ENCODE measurements at places on chromosomes 2 and 18.

DNA sequence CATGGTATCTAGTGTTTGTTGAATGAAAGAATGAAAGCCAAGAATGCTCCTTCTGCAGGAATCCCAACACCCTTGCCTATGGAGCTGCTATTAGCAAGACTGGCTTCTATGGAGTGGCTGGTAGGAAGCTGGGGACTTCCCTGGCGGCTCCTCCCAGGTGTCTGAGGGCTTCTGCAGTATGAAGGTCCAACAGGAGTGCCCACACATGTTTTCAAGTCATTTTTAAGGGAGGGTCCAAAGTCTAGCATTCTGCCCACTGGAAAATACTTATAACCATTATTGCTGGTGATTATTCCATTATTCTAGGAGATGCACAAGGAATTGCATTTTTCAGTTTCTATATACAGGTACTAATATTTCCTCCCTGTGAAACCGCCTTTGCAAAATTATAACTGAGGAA, 21.9 kb upstream of the NPC1 start:
- no peak for DNase-seq

DNA sequence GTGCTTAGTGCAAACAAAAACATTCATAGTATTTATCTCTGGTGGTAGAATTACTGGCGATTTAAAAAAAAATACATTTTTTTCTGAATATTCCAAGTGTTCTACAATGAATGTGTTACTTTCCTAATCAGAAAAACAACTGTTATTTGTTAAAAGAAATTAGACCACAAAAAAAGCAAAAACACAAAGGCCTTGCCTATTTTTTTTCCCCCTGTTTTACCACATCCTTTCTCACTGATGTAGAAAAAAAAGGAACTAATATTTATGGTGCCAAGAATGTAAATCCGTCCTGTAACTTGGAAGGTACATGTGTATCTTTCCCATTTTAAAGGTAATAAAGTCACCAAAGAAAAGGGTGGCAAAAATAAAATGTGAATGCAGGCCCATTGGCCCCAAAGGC, 28.4 kb upstream of the MGAT4A start:
- no peak for DNase-seq

DNA sequence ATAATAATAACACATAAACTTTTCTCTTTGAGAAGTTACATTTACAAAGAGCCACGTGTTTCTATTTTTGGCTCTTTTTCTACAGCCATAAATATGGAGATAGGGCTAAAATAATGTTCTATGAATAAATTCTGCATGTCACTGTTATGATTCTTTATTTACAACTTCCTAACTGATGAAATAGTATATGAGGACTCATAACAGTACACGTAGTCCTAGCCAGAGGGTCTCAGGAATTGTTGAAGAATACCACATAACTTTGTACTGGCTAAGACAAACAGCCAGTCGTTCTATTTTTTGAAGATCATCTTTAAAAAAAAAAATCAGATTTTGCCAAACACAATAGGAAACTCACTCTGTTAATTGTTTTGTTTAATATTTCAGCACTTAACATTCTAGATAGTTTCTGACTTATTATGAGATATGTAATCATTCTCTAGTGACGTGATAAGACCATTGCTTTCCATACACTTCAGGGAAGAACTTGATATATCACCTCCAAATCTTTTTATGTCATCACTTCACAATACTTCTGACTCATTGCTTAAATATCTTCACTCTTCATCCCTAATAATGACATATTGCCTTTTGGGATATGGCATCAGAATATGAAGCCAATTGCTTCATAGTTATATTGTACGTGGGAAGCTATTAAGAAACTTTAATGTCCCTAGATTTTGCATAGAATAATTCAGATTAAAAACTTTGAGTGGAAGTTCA, 256.1 kb downstream of the XIRP2 start:
- no peak for DNase-seq

DNA sequence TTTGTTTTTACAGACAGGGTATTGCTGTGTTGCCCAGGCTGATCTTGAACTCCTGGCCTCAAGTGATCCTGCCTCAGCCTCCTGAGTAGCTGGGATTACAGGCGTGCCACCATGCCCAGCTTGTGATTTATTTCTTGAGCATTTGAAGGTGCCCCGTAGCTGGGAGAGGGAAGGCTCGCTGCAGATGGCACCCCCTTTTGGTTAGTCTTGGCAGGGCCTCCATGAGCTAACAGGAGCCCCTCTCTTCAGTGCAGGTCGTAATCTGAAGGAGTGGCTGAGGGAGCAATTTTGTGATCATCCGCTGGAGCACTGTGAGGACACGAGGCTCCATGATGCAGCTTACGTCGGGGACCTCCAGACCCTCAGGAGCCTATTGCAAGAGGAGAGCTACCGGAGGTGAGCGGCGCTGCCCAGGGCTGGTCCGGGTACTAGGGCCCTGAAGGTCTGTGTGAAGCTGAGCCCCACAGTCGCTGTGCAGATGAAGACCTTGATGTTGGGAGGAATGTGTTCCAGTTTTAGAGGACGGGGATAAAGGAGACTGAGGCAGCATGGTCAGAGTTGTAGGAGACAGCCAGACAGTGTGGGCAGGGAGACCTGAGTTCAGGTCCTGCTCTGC, 6.7 kb downstream of the ASB1 start:
- DNase-seq: no peak

- DNase-seq: no peak
Measured at GRCh38 chr18:49304751-49305150, 155.7 kb downstream of the DYM start.

DNA sequence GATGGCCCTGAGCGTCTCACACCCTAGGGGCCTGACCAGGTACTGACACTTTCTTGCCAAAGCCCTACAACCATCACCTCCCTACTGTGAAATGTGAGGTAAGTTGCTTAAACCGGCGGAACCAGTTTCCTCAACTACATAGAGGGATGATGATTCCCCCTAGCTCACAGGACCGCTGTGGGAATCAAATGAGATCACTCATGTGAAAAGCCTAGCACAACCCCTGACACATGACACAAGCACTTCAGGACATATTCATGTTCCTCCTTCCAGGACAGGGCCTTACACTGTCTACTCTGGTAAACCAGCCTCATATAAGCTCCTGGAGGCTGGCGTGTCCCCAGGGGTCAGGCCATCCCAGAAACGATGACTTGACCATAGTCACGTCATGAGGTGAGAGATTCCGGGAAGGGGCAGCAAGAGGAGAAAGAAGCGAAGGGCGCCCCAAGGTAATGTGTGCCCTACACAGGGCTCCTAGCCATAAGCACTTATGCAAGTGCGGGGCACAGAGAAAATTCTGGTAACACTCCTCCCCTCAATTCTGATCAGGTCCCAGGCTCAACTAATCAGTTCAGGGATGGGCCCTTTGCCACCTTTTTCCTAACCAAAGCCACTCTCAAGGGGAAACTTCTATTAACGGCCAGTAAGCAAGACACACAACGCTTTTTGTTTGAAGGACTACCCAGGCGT, 49.5 kb downstream of the C2orf42 start:
- DNase-seq: no peak

GRCh38 chr18:48670751-48671560, 132.1 kb downstream of the CTIF start:
- no peak for DNase-seq

GRCh38 chr18:79217979-79218604, 148.9 kb downstream of the ATP9B start:
- no peak for DNase-seq

- DNase-seq: no peak
Measured at GRCh38 chr18:61991836-61992235, 99.0 kb upstream of the RNF152 start.

DNA sequence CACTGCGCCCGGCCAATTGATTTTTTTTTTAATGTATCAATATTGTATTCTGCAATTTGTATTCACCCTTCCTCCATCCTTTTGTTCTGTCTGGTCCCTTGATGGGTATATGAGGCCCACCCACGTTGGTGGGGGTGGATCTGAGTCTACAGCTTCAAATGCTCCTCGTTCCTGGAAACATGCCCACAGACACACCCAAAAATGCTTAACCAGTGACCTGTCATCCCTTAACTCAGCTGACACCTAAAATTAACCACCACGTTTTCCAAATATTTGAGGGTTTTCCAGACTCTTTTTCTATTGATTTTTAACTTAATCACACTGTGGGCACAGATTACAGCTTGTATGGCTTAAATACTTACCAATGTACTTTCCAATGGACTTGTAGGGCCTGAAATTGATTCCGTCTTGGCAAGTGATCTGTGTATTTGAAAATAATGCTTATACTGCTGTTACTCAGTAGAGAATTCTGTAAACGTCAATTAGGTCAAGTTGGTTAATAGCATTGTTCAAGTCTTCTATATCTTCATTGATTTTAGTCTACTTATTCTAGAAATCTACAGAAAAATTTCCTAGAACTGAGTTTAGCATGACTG, 34.4 kb upstream of the CYP27C1 start:
- no peak for DNase-seq

GRCh38 chr18:62442391-62442790, 80.4 kb upstream of the ZCCHC2 start:
- no peak for DNase-seq

DNA sequence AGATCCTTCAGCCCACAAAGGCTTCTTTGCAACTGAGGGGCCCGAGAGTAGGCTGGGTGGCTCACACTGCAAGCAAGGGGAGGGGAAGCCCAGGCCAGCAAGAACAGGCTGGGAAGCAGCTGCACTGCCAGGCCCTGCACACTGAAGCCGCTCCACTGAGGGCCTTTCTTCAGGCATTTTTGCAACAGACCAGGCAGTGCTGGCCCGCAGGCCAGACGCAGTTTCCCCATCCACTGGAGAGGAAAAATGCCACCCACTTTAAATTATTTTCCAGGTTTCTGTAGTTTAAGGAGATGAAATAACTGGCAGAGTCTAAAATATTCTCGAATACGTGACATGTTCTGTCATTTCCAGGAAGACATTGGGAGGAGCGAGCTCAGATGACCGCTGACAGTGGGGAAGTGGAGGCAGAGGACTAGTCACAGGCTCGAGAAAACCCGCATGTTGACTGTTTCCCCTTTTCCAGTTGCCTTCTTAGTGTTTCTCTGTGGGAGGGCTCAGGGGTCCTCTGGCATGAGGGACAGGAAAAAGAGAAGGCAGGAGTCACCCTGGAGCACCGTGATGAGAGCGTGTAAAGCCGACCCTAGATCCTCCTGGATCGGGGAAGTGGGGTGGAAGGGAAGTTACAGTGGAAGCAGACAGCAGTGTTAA, 53.3 kb upstream of the B3GNT7 start:
- no peak for DNase-seq

- DNase-seq: no peak
Measured at GRCh38 chr2:38098421-38099098, 22.6 kb upstream of the CYP1B1 start.

- no peak for DNase-seq
Measured at GRCh38 chr2:136308611-136309010, 190.7 kb upstream of the CXCR4 start.

DNA sequence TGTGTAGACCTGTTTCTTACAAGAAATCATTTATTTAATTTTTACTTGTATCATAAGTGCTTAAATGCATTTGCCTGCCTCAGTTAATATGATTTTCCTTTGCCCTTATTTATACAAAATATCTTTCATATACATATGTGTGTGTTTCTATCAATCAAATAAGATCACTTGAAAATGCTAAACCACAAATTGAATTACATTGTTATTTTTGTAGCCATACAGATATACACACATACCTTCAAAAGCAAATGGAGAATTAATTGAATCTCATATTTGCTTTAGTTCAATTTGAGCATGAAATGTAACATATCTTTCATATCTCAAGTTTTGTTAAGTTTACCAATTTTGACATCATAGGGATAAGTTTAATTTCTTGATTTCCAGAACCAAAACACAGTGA, 755.8 kb upstream of the PIK3C3 start:
- no peak for DNase-seq

GRCh38 chr2:54675738-54676137, 47.7 kb upstream of the EML6 start:
- no peak for DNase-seq

- no peak for DNase-seq
Measured at GRCh38 chr2:236341067-236341466, 76.9 kb upstream of the ASB18 start.

- DNase-seq: no peak
Measured at GRCh38 chr2:219274361-219274921, 4.7 kb upstream of the DNAJB2 start.

GRCh38 chr2:119114266-119114665, 44.3 kb downstream of the C1QL2 start:
- no peak for DNase-seq
